ENCODE measurements at places on chromosomes 11 and 22.
A peak's percentile ranks its signal among the peaks of the same experiment; 100 is the strongest.

DNA sequence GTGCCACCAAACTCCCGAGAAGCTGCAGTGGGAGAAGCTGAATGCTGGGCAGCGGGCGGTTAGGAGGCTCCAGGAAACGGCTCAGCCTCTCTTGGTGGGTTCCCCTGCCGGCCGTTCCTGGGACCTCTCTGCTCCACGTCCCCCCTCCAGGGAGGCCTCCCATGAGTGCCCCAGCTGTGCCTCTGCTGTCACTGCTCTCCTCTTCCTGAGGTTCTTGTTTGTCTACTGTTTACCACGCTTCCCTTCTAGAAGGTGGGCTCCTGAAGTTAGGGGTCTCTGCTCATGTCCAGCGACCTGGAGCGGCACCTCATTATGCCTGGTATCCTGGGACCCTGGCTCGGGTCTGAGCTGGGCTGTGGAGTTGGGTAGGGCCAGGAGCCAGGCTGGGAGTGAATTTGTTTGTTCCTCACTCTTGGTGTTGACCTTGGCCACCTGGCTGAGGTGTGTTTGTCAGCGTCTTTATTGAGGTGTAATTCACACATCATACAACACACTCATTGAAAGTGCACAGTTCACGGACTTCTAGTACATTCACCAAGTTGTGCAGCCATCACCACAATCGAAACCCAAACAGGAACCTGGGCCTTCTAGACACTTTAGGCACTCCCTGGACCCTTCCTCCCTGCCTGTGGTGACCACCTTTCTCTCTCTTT, 37.8 kb upstream of the GRAMD4 start:
- no peak for DNase-seq

DNA sequence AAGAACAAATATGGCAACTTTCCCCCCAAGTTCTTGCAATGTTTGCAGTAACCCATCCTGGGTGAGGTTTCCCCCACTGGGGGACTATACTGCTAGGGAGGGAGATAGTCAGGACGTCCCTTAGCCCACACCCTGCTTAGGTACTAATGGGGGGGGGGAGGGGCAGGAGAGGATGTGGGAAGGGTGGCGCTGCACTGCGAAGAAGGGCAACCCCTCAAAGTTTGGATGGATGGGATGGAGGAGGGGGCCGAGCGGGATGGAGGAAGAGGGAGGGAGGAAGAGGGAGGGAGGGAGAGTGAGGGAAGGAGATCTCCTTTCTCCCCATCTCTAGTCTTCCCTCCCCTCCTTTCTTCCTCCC, 100.6 kb upstream of the HSD17B12 start:
- no peak for DNase-seq

GRCh38 chr11:14414470-14415461, 55.8 kb upstream of the RRAS2 start:
- DNase-seq = peak; percentile 36

DNA sequence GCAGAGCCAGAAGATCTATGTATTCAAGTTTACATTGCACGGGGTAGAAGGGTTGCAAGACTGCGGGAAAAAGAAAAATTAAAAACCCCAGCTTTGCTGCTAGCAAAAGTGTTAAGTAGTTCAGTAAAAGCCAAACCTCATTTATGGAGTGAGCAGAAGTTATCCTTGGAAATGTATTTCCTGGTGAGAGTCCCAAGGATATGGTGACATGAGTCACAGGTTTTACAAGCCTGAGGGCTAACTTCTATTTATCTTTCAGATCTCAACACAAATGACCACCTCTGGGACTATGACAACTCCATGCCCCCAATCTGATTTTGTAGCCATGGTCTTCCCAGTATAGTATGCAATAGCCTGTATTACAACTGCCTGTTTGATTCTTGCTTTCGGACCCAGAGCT, 26.1 kb downstream of the ABTB2 start:
- no peak for DNase-seq

GRCh38 chr11:119741369-119742262, 12.6 kb upstream of the NECTIN1 start:
- peak; percentile 88 for DNase-seq

DNA sequence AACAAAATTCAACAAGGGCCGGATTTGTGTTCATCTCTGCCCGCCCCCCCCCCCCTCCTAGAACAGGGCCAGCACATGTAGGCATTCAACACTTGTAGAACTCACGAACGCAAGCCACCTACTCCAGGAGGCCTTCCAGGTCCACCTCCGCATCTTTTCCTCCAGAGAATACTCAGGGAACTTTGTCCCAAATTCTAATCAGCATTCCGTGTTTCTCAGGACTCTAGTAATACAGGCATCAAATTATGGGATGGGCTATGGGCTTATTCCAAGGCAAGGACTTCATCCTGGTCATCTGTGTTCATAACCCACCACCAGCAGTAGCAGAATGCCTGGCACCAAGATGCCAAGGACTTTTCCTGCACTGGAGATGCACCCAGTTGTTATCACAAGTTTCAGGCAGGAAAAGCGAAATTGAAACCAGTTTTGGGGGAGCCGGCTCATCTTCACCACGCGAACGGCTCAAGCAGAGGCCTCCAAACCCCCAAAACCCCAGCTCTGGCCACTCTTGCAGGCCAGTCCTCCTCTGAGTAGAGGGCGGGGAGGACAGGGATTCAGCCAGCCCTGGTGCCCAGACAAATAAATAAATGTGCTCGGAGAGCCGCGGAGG, 462 bp downstream of the UBE2L6 start:
- DNase-seq = peak; percentile 50

- no peak for DNase-seq
Measured at GRCh38 chr11:34570584-34570983, 50.3 kb upstream of the EHF start.

GRCh38 chr11:73565804-73566203, 32.1 kb downstream of the FAM168A start:
- DNase-seq = no peak

GRCh38 chr22:50276143-50276542, 6.0 kb upstream of the MAPK11 start:
- DNase-seq = peak; percentile 79

- DNase-seq = no peak
Measured at GRCh38 chr11:126404367-126404766, 48.9 kb downstream of the ST3GAL4 start.

DNA sequence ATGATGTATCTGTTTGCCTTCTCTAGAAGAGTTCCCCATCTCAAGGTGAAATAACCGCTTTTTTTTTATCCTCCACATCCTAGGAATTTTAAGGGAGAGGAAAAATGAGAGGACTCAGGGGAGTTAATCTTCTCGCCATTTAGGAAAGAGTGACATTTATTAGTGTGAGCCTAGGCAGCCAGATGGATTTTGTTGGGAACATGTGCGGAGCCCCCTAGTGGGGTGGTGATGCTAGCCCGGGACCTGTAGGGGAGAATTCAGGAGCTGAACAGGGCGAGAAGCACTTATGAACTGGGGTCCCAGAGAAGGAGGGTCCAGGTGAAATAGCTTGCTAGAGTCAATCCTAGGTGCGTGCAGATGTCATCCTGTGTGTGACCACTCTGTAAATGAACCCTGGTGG, 10.7 kb downstream of the IL17RA start:
- no peak for DNase-seq

DNA sequence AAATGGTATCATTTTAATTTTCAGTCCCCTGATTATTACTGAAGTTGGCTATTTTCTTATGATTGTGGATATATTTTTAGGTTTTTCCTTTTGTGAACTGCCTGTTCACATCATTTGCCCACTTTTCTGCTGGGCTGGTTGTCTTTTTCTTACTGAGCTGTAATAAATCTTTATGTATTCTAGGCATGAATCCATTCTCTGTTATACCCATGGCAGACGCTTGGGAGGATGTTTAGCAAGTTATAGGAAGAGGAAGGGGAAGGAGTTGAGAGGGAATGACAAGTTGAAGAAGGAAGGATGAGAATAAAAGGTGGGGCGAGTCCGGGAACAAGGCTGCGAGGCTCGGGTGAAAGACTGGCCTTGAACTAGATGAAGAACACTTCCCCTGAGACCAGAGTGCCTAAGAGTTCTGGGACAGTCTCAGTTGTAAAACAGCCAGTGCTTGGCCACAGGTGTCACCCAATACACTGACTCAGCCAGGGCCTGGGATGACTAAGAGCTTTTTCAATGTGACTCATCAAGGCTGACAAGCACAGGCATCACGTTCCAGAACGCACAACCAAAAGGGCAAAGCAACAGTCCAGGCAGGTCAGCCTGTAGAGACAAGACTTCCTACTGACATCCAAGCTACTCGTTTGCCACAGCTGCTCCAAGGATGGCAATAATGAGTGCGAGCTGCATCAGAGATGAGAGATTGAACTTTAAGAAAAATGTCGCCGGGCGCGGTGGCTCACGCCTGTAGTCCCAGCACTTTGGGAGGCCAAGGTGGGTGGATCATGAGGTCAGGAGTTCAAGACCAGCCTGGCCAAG, 35.2 kb downstream of the LRFN4 start:
- DNase-seq = peak; percentile 91

DNA sequence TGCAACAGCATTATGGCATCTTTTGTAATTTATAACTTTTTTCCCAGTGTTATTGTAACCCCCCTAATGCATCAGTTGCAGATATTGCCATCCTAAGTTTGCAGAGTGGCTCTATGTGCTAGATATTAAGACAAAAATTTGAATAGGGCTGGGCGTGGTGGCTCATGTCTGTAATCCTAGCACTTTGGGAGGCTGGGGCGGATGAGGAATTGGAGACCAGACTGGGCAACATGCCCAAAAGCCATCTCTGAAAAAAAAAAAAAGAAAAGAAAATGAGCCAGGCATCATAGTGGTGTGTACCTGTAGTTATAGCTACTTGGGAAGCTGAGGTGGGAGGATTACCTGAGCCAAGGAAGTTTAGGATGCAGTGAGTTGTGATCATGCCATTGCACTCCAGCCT, 50.1 kb upstream of the MUC15 start:
- DNase-seq = no peak

GRCh38 chr11:76850130-76850529, 10.6 kb upstream of the ACER3 start:
- no peak for DNase-seq

DNA sequence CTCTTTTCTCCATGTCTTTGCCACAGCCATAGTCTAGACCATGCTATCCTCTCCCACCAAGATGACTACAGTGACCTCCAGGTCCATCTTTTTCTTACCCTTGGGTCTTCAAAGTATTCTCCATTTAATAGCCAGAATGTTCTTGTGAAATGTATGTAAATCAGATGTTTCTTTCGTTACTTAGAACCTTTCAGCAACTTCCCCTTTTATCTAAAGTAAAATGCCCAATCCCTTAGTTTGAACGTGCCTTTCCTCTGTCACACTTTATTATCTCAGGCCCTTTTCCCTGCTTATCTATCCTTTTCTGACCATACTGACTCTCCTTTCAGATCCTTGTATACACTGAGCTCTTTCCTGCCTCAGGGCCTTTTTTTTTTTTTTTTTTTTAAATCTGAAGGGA, 17.9 kb downstream of the RBM4B start:
- no peak for DNase-seq

GRCh38 chr11:61139387-61139786, 21.8 kb downstream of the VPS37C start:
- DNase-seq = no peak

DNA sequence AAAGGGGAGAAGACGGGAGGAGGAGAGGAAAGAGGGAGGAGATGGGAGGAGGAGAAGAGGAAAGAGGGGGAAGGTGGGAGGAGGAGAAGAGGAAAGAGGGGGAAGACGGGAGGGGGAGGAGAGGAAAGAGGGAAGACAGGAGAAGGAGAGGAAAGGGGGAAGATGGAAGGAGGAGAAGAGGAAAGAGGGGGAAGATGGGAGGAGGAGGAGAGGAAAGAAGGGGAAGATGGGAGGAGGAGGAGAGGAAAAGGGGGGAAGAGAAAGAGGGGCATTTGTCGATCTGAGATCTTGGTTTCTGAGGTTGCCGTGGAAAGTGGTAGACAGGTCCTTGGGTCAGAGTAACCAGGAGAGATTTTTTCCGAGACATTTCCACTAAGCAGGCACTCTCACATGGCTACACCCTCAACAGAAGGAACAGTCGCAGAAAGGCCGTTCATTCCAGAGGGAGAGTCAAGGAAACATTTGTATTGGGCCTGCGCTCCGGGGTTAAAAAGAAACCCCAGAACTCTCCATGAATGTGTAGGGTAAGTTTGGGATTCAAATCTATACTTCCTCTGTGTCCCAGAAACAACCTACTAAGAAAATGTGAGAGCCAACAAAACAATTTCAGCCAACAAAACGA, 39.8 kb upstream of the CARS1 start:
- DNase-seq = no peak

DNA sequence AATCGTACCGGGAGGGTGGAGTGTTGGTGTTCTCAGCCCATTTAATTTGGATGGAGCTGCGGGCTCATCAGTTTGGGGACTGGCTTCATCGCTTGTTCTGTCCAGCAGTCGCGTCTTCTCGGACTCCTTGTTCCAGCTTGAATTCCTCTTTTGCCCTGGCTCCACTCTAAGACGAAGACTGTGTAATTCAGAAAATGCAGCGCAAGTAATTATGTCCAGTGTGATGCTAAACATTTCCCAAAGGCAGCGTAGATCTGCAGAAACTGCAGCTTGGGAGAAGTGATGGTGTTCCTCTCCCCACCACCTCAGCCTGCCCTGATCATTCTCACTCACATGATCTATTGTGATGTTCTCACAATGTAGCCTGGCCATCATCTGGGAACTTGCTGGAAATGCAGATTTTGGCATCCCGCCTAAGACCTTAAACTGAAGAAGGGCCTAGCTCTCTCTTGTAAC, 666 bp downstream of the SLC25A18 start:
- no peak for DNase-seq

GRCh38 chr11:14891143-14892035, 642 bp downstream of the CYP2R1 start:
- DNase-seq = peak; percentile 82

GRCh38 chr22:29310065-29310862, 3.8 kb downstream of the GAS2L1 start:
- peak; percentile 48 for DNase-seq

GRCh38 chr11:117908959-117909610, 20.1 kb downstream of the TMPRSS13 start:
- DNase-seq = no peak

- DNase-seq = no peak
Measured at GRCh38 chr11:64914123-64914522, 2.9 kb downstream of the ATG2A start.

DNA sequence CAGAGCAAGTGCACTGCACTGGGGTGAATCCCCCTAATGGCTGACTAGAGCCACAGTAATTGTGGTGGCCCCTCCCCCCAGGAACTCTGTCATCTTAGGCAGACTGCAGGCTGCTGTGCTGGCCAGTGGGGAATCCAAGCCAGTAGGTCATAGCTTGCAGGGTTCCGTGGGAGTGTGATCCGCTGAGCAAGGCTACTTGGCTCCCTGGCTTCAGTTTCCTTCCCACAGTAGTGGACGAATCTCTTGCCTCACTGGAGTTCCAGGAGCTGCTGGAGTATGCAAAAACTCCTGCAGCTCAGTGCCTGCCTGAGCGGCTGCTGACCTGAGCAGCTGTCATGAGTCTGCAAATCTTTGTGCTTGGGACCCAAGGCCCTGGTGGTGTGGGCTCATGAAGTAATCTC, 13.2 kb downstream of the OOSP3 start:
- DNase-seq = no peak
